ENCODE measurements at places on chromosomes 11 and 22.

GRCh38 chr11:74783241-74783871 lies 34.7 kb downstream of the RNF169 start:
- no peak for DNase-seq

DNA sequence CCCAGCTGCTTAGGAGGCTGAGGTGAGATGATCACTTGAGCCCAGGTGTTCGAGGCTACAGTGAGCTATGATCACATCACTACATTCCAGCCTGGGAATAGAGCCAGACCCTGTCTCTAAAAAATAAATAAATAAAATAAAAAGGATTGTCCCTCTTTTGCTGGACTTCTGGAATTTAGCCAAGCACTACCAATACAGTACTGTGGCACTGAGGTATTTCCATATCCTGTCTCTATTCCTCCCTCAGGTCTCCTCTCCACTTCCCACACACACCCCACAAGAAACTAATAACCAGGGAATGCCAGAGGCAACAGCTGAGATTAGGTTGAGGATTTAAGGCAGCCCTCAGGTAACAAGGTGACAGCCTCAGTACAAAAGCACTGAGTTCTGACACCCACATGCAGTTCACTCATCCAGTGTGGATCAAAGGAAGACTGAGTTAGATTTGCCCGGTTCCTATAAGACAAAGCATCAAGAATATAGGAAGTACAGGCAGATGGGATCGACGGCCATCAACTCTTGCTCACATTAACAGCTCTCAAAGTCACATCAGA lies 4.5 kb upstream of the PPP2R1B start:
- no peak for DNase-seq

- DNase-seq = no peak
Observed at GRCh38 chr11:83681031-83681781, 395.0 kb upstream of the CCDC90B start.

DNA sequence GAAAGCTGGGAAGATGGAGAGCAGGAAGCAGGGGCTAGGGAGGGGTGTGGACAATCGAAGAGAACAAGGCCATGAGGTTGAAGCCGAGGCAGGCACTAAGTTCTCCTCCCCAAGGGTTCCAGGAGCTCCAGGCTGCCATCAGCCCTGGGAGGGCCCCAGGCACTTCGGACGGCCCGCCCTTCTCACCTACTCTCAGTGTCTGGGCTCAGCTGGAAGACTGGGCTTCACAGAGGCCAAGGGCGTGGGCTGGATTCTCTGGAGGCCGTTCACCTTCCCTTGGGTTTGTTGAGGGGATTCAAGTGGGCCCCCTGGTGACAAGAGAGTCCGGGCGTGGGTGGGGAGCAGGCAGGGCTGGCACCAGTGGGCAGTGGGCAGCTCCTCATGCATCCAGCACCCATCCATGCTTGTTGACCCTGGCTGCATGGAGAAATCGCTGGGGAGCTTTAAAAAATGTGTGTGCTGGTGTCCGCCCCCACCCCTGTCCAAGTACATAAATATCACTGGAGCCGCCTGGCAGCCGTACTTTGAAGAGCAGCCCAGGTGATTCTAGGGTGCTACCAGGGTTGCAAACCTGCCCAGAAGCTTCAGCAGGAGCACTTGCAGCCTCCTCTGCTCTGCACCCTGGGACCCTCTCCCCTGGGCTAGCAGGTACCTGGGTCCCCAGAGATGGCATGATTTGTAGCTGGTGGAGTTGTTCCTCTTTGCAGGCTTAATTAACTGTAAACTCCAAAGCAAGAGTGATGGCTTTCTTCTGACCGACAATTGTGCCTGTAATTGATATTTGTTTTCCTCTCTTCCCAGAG lies 74.3 kb downstream of the RTL6 start:
- DNase-seq = no peak

DNA sequence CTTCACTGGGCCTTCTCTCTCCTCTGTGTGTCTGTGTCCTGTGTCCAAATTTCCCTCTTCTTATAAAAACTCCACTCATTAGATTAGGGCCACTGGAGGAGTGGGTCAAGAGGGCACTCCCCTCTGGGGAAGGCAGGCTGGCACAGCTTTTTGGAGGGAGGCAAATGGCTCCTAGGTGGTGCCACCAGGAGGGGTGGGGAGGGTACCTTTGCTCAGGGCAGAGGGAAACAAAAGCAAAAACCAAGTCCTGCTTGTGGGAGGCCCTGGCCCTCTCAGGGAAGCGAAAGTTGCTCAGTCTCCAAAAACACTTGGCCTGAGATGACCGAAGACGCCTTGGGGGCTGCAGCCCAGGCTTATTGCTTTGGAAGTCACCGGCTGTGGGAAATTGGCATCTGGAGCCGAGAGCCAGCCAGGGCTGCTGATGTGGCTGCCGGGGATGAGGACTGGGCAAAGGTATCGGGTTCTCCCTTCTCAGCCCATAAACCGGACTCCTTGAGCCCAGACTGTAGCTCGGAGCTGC lies 48.2 kb upstream of the ANO1 start:
- DNase-seq = no peak

DNA sequence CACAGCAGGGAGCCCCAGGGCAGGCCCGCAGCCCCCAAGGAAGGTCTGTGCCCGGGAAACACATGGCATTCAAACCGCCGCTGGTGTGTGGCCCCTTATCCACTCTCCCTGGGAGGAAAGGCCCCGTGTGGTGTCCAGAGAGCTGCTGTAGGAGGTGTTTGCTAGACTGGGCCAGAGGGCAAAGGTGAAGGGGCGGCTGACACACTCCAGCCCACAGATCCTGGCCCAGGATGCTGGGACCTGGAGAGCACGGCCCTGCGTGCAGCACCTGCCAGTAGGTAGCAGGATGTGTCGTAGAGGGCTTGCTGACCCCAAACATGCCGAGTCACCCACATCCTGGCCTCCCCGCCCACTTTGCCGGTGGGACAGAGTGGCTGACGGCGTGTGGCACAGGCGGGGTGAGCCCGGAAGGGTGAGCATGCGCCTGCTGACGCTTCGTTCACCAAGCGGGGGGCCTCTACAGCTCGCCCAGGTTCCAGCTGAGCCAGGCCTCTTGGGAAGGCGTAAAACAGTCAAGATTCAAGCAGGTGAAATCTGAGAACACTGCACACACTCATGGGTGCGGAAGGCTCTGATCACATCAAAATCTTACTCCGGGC lies 11.0 kb downstream of the OSBPL5 start:
- DNase-seq = no peak

DNA sequence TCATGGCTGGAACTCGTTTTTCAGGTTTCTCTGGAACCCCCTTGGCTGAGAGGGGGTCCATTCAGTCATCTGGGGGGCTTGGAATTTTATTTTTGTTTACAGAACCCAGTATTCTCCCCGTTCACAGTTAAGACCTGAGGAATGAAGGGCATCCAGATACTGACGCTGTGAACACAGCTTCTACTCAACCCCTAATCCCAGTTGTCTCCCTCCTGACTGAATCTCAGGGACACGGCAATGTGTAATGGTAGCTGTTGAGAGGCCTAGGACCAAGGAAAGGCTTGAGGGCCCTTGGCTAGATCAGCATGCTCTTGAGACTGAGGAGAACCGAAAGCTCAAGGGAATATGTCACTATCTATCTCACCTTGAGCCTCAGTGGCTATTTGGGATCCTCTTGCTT lies 113.6 kb downstream of the SWAP70 start:
- no peak for DNase-seq

- no peak for DNase-seq
Observed at GRCh38 chr22:36225333-36225922, 13.9 kb downstream of the APOL2 start.

- no peak for DNase-seq
Observed at GRCh38 chr11:68956142-68956541, 24.6 kb downstream of the MRGPRD start.

Measured in activated CD4-positive, alpha-beta T cell treated with anti-CD3 and anti-CD28 coated beads, Interleukin-2, amount 50 U/mL, for 24 hours (primary cell).